T-helper 22 cell (primary cell): ENCODE measurements at places on chromosomes 5 and 9.

DNA sequence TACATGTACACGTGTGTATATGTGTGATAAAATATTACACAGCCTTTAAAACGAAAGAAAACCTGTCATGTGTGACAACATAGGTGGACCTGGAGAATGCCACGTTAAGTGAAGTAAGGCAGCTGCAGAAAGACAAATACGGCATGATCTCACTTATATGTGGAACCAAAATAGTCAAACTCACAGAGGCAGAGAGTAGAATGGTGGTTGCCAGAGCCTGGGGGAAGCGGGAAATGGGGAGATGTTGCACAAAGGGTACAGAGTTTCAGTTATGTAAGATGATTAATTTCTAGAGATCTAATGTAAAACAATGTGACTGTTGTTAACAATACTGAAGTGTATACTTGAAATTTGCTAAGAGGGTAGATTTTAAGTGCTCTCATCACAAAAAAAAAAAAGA is 34.8 kb downstream of the ADAMTS12 start:
- DNase-seq = no peak

- DNase-seq = no peak
Measured at GRCh38 chr5:10355071-10355889, 1.8 kb downstream of the MARCHF6 start.

- DNase-seq = no peak
Measured at GRCh38 chr5:115817386-115817785, 927 bp upstream of the CDO1 start.

- no peak for DNase-seq
Measured at GRCh38 chr9:96131825-96132224, 170.2 kb downstream of the HSD17B3 start.

GRCh38 chr5:150503977-150504620 is 3.8 kb upstream of the NDST1 start:
- DNase-seq = no peak

DNA sequence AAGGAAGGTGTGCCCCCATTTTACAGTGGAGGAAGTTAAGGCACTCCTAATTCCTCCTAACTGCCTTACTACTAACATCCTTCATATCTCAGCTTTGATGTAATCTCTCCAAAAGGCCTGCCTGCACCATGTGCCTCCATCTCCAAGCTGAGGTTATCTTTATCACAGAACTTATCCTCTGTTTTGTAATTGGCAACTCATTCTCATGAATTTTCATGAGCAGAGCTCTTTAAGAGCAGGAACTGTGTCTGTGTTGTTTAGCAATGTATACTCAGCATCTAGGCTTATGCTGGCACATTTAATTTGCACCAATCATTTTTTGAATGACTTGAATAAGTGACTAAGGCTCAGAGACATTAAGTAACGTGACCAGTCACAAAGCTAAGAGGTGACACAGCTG is 147.9 kb upstream of the VLDLR start:
- DNase-seq = no peak

- DNase-seq = no peak
Measured at GRCh38 chr9:131747352-131747751, 7.5 kb upstream of the RAPGEF1 start.

- no peak for DNase-seq
Measured at GRCh38 chr5:1874771-1875220, 7.9 kb downstream of the IRX4 start.

DNA sequence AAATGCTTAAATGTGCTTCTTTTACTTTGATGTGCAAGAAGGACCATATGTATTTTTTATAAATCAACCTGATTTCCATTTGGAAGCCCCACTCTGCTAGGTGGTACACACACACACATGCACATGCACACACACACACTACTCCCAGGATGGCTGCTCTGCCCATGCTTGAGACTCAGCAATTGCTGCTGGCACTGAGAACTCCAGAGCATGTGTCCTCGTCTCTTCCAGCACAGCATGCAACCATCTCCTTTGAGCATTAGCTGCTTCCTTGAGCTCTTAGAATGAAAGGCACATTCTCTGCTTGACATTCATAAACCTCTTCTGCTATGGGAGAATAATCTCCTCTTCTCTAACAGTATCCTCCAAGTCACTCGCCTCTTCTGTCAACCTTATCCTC is 115.9 kb downstream of the FEM1C start:
- DNase-seq = no peak

- no peak for DNase-seq
Measured at GRCh38 chr9:72805238-72805637, 147.6 kb downstream of the ALDH1A1 start.

- DNase-seq = no peak
Measured at GRCh38 chr5:2879701-2880100, 128.2 kb upstream of the IRX2 start.

- DNase-seq = peak; percentile 47
Measured at GRCh38 chr5:180313677-180314505, 22.0 kb upstream of the MAPK9 start.

- no peak for DNase-seq
Measured at GRCh38 chr5:142873831-142874230, 103.7 kb downstream of the ARHGAP26 start.

GRCh38 chr5:65262649-65263059 is 219.1 kb downstream of the ADAMTS6 start:
- no peak for DNase-seq

- no peak for DNase-seq
Measured at GRCh38 chr5:110092955-110093785, 403.4 kb downstream of the MAN2A1 start.

- no peak for DNase-seq
Measured at GRCh38 chr5:77882670-77883257, 106.6 kb upstream of the TBCA start.

DNA sequence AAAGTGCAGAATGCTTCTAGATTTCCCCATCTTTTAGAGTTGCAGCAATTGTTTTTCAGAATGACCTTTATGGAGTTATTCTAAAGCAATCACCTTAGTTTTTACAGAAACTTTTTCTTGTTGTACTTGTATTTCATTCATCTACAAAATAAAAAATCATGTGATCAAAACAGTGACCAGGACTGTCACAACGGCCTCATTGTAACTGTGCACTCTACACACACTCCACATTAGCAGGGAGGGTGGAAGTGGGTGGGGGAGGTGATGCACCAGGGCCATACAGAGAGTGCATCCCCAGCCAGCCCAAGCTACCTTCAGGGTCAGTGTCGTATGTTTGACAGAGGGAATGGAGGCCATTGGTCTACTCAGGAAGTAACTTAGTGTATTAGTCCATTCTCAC is 26.9 kb downstream of the EGFLAM start:
- DNase-seq = no peak

- DNase-seq = no peak
Measured at GRCh38 chr9:93671020-93671338, 94.6 kb downstream of the PHF2 start.

DNA sequence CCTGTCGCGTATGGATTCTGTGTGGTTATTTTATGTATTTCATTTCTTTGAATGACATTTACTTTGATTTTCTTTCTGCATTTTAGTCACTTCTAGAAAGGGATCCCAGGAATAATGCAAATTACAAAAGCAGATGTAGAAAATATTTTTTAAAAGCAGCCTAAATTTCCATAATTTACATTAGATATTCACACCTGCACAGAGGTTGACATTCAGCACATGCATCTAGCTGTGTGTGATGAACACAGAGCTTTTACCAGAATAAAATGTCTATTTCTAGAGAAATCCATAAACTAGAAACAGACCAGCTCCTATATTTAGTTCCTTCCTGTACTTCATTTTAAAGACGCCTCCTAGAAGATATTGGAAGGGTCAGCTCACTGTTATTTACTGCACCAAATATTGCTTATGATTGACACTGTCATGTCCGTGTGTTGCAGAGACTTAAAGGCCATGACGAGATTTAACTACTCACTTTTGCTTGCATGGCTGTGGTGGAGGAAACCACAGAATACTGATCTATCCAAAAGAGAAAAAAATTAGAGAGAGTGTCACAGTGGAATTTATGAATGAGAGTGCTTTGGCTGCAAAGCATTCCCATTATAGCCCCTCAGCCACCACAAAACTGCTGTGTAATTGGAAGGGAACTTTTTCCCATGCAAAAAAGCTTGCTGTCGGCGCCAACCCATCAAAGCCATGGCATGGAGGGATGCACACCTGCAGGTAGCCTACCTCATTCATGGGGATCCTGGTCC is 58.1 kb downstream of the EBF1 start:
- no peak for DNase-seq

GRCh38 chr9:126261584-126262356 is 64.9 kb upstream of the MVB12B start:
- DNase-seq = no peak

- no peak for DNase-seq
Measured at GRCh38 chr5:150356575-150357294, 762 bp upstream of the TCOF1 start.

GRCh38 chr5:137142764-137143605 is 356.1 kb downstream of the SPOCK1 start:
- DNase-seq = no peak

DNA sequence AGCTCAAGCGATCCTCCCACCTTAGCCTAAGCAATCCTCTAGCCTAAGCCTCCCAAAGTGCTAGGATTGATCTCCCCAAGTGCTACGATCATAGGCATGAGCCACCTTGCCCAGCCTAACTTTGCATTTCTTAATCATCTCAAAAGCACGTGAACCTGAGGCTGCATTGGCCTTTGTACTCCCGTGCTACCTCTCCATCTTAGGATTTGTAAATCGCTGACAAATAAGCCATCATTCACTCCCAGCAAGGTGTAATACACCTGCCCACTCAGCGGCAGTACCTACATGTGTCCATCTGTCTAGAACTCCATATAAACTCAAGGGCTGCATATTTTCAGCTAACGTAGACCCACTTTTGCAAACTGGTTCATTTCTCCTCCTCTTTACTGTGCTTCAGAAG is 2.8 kb downstream of the ANKH start:
- DNase-seq = no peak

- DNase-seq = no peak
Measured at GRCh38 chr5:143836161-143836725, 24.3 kb downstream of the HMHB1 start.

- DNase-seq = no peak
Measured at GRCh38 chr5:100600298-100600994, 65.3 kb downstream of the FAM174A start.

DNA sequence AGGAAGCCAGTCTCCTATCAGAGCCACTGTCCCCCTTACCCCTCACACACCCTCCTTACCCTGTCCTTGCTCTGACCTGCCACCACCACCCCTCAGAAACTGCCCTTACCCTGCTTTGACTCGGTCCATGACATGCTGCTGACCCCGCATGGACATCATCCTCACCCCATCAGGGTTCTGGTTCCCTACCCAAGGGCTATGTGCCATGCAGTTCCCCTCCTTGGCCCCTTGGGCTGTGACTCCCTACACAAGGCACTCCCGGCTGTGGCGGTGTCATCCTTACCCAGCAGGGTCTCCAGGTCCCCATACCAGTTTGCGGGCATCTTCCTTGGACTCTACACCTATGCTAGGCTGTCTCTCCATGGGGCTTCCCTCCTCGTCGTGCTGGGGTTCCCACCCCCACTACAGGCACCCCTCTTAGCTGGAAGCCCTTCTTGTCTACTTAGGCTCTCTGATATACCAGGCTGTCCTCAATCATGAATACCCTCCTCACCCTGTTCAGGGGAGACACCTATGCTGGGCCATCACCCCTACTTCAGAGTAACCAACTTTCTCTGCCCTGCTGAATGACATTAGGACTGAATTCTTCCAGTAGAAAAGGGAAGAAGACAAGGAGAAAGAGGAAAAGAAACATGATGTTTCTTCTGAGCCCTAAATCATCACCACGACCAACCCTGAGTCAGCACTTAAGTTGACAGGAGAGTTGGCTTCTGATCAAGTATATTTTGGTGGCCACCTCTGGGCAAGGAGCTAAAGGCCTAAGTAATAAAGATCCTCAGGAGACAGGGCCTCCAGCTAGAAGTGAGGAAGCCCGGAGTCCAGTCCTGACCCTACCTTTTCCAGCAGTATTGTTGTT is 115.2 kb downstream of the GCNT1 start:
- DNase-seq = no peak

DNA sequence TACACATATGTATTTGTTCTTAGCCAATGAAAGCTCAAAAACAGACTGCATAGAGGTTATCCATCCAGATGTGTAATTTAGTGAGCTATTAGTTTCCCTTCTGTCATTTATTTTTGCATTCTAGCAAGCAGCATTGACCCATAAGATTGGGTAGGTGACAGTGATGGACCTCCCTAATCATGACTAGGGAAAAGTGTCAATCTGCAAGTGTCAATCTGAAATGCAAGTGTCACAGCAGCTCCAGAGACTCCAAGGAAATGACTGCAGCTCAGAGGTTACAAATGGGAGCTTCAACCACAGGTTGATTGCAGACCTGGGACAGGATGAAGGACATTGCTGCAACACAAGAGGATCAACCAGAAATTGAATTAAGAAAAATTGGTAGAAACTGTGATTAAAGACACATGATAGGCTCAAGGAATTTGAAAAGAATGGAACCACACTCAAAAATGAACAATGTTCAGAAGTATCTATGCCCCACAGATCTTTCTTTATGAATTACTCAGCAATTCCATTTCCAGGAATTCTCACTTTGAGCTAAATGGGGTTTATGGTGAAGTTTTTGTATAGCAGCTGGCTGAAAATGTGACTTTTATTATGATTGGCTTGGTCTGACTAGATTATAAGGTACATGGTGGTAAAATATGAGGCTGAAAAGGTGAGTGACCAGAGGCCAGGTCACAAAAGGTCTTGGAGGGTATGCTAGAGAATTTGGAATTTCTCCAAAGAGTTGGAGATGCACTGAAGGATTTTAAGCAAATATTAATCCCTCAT is 59.6 kb upstream of the HTR4 start:
- DNase-seq = no peak

- no peak for DNase-seq
Measured at GRCh38 chr9:35972093-35972492, 14.1 kb upstream of the OR2S2 start.

GRCh38 chr5:140302786-140303639 is at the start of gene PFDN1:
Gene PFDN1 (minus strand): TSS chr5:140303101. CDS start chr5:140303073, 28 bp downstream.
- DNase-seq = peak; percentile 86
